Eye (tissue), 1 donor: ENCODE measurements at places on chromosomes 3 and 15.
A peak's percentile ranks its signal among the peaks of the same experiment; 100 is the strongest.

DNA sequence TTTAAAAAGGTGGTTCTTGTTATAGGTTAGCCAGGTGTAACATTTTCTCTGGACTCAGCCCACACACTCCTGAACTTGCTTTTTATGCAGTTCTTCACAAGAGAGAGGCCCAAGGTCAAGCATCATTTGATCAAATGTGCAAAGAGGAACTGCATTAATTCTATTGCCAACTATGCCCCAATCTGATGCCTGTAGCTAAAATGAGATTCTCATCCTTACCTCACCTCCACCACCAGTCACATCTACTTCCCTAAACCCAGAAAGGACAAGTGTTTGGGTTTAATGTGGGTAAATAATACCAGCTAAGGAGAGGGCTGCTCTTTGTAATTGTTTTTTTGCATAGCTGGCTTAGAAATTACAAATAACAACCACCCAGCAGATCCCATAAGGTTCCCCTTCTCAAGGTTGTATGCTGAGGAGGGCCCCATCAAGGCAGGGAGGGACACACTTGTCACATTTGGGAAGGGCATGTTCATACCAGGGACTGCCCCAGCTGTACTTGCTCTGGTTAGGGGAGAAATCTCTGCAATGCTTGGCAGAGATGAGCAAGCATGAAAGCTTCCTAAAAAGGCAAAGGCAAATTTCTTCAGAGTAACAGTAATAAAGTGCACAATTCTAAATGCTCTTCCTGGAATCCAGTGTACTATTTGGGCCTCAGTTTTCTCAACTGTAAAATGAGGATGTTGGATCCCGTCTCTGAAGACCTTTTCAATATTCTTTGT, 76.2 kb downstream of the TGFBR2 start:
- DNase-seq, result no peak

DNA sequence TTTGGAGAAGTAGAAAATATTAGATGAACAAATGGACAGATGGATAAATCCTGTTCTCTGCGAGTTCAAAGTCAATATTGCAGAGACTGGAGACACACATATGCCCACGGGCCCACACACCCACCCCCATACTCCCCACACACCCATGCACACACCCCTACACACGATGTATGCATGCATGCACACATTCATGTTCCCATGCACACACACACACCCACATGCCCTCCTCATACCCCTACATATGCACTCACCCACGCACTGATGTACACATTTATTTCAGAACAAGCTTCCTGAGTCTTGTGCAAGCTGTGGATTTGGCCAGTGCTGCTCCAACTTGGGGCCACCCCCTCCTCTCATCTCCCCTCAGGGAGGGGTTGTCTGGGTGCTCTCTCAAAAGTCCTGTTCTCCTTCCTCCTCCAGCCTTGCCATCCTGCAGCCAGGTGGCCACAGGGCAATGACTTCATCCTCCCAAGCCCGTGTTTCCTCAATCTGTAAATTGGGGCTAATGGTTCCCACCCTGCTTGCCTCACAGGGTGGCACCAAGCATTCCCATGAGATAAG, 16.4 kb downstream of the MAPKAPK3 start:
- DNase-seq, result no peak

DNA sequence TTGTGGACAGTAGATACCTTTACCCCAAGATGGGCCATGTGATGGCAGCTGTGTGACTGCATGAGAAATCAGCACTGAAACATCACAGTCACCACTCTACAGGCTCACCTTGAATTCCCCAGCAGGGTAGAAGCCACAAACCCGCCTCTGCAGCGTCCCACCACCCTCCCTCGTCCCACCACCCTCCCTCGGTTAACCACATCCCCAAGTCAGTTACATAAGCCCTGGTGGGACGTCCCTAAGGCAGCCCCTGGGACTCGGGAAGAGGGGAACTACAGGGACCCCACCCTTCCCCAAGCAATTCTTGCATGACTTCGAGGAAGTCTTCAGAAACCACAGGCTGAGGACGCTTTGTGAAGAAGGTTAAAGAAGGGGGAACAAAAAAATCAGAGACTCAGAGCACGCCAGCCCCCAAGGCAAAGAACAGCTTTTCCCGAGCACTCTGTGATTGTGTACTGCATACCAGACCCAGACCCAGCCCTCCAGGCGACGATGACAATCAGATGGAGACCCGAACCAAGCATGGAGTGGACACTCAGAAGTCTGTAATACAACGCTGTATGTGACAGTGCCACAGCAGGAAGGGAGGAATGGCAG, 60.5 kb downstream of the SH3BP5 start:
- no peak for DNase-seq

GRCh38 chr3:186946756-186947375, 16.5 kb downstream of the ST6GAL1 start:
- no peak for DNase-seq

GRCh38 chr3:57783186-57784088, 27.3 kb downstream of the SLMAP start:
- DNase-seq, result no peak

GRCh38 chr3:190826018-190826417, 36.5 kb downstream of the GMNC start:
- DNase-seq, result peak; percentile 39

DNA sequence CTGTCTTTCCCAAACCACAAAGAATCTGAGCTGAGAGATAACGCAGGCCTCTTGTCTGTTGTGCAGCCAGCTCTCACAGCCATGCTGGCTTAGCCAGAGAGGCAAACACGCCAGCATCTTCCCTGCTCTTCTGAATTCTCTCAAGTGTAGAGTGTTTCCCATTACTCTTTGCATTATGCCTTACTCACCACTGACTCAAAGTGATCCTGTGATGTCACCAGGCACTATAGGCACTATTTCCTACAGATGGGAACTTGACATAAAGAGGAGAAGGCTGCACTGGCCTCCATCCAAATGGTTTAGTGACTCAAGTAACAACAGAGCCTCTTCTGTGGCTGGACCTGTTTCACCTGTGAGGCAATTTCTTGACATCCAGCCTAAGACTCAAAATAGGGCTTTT, 44.4 kb downstream of the PDZRN3 start:
- peak; percentile 20 for DNase-seq

GRCh38 chr3:117887901-117888300, 1146.7 kb downstream of the IGSF11 start:
- peak; percentile 7 for DNase-seq

DNA sequence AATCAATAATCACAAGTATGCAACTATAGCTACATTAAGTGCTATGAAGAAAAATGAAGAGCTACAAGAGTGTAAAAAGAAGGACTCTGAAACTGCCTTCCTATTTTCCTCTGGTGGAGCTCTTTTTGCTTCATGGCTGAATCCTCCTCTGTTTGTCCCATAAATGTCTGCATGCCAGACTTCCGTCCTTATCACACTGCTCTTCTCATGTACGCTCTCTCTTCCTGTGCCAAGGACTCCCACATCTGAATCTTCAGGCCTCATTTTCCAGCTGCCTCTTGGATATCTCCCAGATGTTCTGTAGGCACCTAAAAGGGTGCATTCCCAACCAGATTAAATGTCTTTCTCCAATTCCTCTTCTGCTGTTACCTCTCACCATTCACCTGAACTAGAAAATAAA, 123.7 kb downstream of the MECOM start:
- no peak for DNase-seq
